PC-3 (cell line): ENCODE measurements at places on chromosomes 16 and 17. TPM values are rescaled to one million over a fixed set of nuclear protein-coding genes. Genes with fewer than 3 reads are reported as not detected.

RAB11FIP4 gene
- total RNA-seq: 4.2 and 4.5 TPM in 2 replicates

DNA sequence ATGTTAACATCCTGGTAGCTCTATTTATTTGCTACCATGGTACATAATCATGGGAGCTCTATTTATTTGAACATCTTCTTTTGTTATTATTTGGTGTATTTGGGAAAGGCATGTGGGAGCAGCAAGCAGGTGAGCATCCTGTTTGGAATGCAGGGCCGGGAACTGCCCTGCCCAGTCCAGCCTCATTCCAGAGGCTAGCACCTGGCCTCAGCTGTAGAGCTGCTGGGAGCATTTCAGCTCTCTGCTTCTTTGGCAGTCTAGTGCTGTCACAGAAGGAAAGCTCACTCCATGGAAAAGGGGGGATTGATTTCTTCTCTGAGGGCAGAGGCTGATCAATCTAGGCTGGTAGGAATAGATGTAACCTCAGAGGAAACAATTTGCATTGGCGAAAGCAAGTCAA, 112.5 kb downstream of the WWOX start:
- H3K4me1 ChIP-seq: peaks cover 36% of the 10 kb centered on the region
- H3K4me3 ChIP-seq: no peak overlapping the region
- no peaks in the 10 kb centered on the region for H3K36me3 ChIP-seq
- peak; percentile 85 for DNase-seq
- no peaks in the 10 kb centered on the region for H3K27me3 ChIP-seq

GRCh38 chr16:85451641-85452363, 161.3 kb upstream of the GSE1 start:
- no peak overlapping the region for H3K27ac ChIP-seq
- H3K36me3 ChIP-seq: no peaks in the 10 kb centered on the region
- H3K27me3 ChIP-seq: no peaks in the 10 kb centered on the region

DNA sequence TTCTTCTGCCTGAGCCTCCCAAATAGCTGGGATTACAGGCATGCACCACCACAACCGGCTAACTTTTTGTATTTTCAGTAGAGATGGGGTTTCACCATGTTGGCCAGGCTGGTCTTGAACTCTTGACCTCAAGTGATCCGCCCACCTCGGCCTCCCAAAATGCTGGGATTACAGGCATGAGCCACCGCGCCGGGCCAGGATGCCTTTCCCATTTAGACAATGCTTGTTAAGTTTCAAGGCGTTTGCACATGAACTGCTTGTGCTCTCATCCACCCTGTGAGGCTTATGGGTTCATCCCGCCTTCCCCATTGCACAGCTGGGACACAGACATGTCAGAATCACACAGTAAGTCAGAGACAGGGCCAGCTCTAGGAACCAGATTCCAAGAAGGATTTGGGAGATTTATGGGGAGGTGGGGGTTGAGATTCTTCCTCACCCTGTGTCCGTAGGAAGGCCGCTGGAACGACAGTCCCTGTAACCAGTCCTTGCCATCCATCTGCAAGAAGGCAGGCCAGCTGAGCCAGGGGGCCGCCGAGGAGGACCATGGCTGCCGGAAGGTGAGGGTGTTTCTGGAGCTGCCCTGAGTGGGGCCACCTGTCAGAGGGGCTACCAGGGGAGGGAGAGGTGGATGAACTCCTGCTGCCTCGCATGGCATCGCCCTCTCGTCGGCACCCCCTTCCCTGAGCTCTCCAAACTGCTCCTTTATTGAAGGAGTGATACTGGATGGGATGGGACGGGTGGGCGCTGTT, 46.3 kb downstream of the MRC2 start:
- DNase-seq: no peak
- no peaks in the 10 kb centered on the region for H3K36me3 ChIP-seq
- no peaks in the 10 kb centered on the region for H3K27me3 ChIP-seq

- no peak for DNase-seq
- H3K36me3 ChIP-seq: no peaks in the 10 kb centered on the region
- H3K27ac ChIP-seq: peak overlapping the region; percentile 87
- peak overlapping the region; percentile 46 for H3K4me3 ChIP-seq
- peaks cover 51% of the 10 kb centered on the region for H3K4me1 ChIP-seq
- H3K27me3 ChIP-seq: no peaks in the 10 kb centered on the region
Observed at GRCh38 chr17:81419886-81420768, 24.9 kb downstream of the BAHCC1 start.

GRCh38 chr17:76198702-76199101, 41.6 kb downstream of the RNF157 start:
- no peaks in the 10 kb centered on the region for H3K4me1 ChIP-seq
- DNase-seq: no peak
- H3K4me3 ChIP-seq: no peak overlapping the region
- no peaks in the 10 kb centered on the region for H3K36me3 ChIP-seq
- H3K27me3 ChIP-seq: no peaks in the 10 kb centered on the region

- no peak for DNase-seq
- peaks cover 9% of the 10 kb centered on the region for H3K27me3 ChIP-seq
- H3K4me1 ChIP-seq: peaks cover 21% of the 10 kb centered on the region
- no peaks in the 10 kb centered on the region for H3K36me3 ChIP-seq
- no peak overlapping the region for H3K27ac ChIP-seq
Observed at GRCh38 chr17:58533616-58534188, 19.3 kb upstream of the MTMR4 start.

DNA sequence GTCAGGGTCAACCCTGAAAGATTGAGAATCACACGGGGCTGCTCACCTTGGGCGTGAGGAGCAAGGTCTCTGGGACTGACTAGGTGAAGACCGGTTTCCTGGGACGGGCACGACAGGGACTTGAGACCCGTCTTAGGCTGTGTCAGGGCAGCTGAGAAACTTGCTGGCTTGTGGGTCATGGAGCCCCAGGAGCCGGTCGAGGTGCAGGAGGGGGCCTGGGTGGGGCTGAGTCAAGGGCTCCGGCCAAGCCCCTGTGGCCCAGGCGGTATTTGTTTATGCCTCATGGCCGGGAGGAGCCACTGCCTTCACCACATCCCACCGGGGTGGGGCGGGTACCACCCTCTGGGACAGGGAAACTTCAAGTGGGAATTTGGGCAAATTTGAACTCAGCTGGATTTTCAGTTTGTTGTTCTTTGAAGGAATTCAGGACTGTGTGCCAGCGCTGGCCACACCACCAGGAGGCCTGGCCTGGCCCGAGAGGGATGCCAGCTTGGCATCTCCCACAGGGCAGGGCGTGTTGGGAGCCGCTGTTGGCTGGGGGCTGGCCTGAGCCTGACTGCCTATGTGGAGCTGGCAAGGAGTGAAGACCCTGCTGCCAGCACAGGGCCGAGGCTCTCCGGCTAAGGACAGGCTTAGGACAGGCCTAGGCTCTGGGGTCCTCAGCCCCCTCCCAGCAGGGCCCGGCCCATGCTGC, 116.1 kb downstream of the METRNL start:
- no peak for DNase-seq
- no peaks in the 10 kb centered on the region for H3K27me3 ChIP-seq
- H3K4me1 ChIP-seq: peaks cover 23% of the 10 kb centered on the region
- no peaks in the 10 kb centered on the region for H3K36me3 ChIP-seq

- H3K27me3 ChIP-seq: no peaks in the 10 kb centered on the region
- peaks cover 27% of the 10 kb centered on the region for H3K4me1 ChIP-seq
- H3K27ac ChIP-seq: peak overlapping the region; percentile 68
- H3K36me3 ChIP-seq: no peaks in the 10 kb centered on the region
- peak; percentile 77 for DNase-seq
Observed at GRCh38 chr16:23145608-23146007, 3.6 kb downstream of the USP31 start.
